Esophagus squamous epithelium (tissue), 5 donors: ENCODE measurements at places on chromosomes 12 and 14. TPM values are rescaled to one million over a fixed set of nuclear protein-coding genes. Genes with fewer than 3 reads are reported as not detected.

DNA sequence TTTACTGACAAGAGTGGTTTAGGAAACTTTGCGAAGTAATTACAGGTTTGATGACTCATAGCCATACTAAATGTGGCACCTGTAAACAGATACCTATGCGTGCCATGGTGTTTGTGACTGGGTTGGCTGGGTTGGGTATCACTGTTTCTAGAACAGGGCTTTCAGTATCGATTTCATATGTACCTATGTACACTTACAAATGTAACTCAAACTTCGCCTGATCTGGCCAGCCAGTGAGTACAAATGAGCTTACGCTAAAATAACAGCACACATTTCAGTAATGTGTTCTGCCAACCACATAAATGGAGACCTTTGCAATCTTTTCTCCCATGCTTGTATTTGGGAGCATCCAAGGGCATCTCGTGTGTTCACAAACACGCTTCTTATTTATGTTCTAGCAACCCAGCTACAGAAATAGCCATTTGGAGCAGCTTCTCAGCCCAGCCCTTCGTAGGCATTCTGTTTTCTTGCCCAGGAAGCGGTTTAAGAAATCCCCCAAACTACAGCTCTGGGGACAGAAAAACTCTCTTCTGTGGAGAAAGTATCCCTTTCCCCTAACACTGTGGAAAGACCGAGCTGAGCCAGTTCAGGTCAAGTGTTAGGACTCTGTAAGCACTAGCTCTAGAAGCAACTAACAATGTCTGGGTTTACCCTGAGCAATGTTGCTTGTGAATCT, 42.3 kb upstream of the MDM1 start:
- H3K27ac ChIP-seq: no peak overlapping the region
- DNase-seq: no peak
- no peak overlapping the region for H3K4me3 ChIP-seq
- H3K36me3 ChIP-seq: no peaks in the 10 kb centered on the region
- H3K27me3 ChIP-seq: no peaks in the 10 kb centered on the region

DNA sequence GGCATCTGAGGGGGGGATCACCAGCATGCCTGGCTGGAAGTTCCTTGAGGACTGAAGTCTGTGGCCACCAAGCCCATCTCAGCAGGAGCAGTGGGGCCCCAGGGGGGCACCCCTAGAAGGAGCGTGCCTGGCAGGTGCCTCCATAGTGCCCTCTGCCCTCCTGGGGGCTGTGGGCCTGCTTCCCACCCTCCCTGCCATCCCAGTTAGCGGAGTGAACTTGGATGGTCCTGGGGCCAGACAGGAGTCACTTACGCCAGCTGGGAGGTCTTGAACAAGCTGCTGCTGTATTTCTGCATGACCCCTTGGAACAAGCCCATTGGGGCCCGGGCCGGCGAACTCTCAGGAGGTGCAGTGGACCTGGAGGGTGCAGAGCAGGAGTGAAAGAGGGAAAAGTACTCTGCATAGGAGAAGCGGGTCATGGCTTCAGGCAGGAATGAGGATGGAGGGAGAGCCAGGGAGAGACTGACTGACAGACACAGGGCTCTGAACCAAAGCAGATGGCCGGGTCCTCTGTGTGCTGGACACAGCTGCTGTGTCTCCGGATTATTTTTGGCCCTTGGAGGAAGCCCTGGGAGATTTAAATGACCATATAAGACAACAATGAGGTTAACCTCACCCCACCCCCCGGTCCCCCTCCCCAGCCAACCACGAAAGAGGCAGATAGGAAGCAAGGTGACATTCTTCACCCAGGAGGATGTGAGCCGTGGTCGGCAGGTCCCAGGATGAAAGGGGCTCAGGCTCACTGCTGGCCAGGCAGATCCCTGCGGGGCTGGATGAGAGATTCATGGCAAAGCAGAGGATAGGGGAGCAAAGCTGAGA, 19.6 kb downstream of the ASB2 start:
- peak overlapping the region; percentile 50 for H3K27ac ChIP-seq
- DNase-seq: no peak
- H3K4me1 ChIP-seq: peaks cover 14% of the 10 kb centered on the region
- H3K27me3 ChIP-seq: no peaks in the 10 kb centered on the region
- H3K4me3 ChIP-seq: no peak overlapping the region
- H3K36me3 ChIP-seq: no peaks in the 10 kb centered on the region

DNA sequence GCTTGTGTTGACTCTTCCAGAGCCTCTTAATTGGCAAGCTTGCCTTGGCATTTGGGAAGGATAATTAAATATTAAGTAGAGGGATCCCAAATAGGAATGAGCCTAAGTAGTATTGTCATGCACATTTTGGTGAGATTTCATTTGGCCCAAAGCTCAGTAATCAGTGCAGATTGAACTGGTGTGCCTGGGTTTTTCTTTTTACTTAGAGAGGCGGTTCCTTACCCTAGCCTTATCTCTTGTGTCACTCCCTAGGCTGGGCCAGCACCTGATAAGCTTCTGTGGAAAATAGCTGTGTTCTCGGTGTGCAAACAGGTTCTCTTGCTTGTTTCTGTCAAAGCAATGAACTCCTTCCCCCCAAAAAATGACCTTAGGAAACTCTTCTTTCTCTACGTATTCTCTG, 9.3 kb upstream of the B4GALNT3 start:
- no peaks in the 10 kb centered on the region for H3K36me3 ChIP-seq
- H3K27me3 ChIP-seq: no peaks in the 10 kb centered on the region
- H3K4me3 ChIP-seq: no peak overlapping the region
- no peak overlapping the region for H3K27ac ChIP-seq
- no peak for DNase-seq

GRCh38 chr12:80708975-80709328, 1.5 kb downstream of the MYF6 start:
- no peaks in the 10 kb centered on the region for H3K27me3 ChIP-seq
- H3K4me3 ChIP-seq: no peak overlapping the region
- no peaks in the 10 kb centered on the region for H3K4me1 ChIP-seq

DNA sequence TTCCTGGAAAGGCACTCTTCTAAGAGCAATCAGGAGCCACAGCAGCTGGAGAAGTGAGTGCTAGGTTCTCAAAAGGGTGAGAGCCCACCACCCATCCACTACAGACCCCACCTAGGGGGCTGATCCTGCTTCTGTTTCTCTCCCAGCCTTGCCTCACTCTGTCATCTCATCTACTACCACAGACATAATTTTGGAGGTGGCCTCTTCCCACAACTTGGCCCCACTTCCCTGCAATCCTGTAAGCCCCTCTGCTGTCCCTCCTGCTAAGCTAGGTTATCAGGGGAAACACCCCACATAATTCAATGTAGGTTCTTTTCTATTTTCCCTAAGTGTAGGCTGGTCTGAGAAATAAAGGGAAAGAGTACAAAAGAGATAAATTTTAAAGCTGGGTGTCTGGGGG, 16.5 kb downstream of the KRT76 start:
- H3K27me3 ChIP-seq: no peaks in the 10 kb centered on the region
- no peaks in the 10 kb centered on the region for H3K4me1 ChIP-seq
- no peak overlapping the region for H3K27ac ChIP-seq
- no peaks in the 10 kb centered on the region for H3K36me3 ChIP-seq

DNA sequence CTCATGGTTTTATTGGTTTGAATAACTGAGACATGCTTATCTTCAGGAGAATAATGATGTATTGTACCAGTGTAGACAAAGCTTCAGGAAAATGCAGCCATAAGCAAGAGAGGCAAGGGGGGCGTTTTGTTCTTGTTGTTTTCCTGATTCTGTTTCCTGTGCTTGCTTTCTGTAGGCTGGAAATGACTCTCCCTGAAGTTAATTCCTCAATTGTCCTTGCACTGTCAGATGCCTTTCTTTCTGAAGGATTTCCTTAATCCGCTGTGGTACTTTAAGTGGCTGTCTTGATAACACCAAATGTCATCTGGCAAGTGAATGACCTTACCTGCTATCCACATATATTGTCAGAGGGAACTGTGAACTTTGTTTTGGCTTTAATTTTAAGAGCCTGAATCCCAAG, 220.0 kb downstream of the NEDD1 start:
- no peaks in the 10 kb centered on the region for H3K4me1 ChIP-seq
- DNase-seq: no peak
- no peaks in the 10 kb centered on the region for H3K27me3 ChIP-seq
- no peaks in the 10 kb centered on the region for H3K36me3 ChIP-seq

GRCh38 chr14:24308342-24309124, 756 bp upstream of the CIDEB start:
- H3K27me3 ChIP-seq: no peaks in the 10 kb centered on the region
- peaks cover 29% of the 10 kb centered on the region for H3K36me3 ChIP-seq
- H3K4me3 ChIP-seq: no peak overlapping the region
- H3K4me1 ChIP-seq: peaks cover 62% of the 10 kb centered on the region

DNA sequence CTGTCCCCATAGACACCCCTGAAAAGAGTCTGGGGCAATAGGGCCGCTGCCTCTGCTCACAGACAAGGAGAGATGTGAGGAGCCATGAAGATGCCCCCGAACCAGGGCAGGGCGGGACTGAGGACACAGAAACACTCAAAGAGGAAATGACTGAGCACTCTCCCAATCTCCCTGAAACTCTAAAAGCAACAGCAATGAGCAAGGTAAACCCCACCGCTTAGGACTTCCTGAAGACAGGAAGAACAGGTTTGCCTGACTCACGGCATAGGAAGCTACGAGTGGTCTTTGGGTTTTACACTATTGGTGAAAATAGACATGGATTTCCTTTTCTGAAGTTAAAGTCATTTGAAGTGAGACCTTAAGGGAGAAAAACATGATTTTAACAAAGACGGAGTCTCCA, 32.5 kb downstream of the STX2 start:
- H3K4me1 ChIP-seq: no peaks in the 10 kb centered on the region
- no peak overlapping the region for H3K27ac ChIP-seq
- peaks cover 61% of the 10 kb centered on the region for H3K36me3 ChIP-seq
- no peak overlapping the region for H3K4me3 ChIP-seq

- no peak overlapping the region for H3K4me3 ChIP-seq
- no peak for DNase-seq
- H3K27ac ChIP-seq: no peak overlapping the region
- no peaks in the 10 kb centered on the region for H3K36me3 ChIP-seq
- H3K4me1 ChIP-seq: no peaks in the 10 kb centered on the region
Observed at GRCh38 chr12:18591473-18591872, 146.3 kb downstream of the PLCZ1 start.

GRCh38 chr12:27025116-27025515, 2.8 kb downstream of the MED21 start:
- no peaks in the 10 kb centered on the region for H3K27me3 ChIP-seq
- no peak overlapping the region for H3K27ac ChIP-seq
- DNase-seq: no peak

DNA sequence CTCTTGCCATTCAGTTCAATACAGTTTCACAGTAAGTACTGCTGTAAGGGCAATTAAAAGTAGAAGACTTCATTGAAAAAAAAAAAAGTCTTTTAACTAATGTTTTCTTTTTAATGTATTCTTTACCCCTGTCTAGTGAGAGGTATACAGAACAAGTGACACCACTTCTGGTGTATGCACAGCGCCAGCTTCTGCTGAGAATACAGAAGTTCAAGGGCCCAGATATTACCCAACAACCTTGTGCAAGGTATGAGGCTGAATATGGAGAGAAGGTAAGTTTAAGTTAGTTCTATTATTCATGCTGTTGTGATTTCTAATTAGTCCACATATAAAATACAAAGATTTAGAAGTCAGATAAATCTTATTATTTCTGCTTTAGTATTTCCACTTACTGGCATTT, 168.7 kb downstream of the CFAP54 start:
- no peaks in the 10 kb centered on the region for H3K4me1 ChIP-seq
- no peak for DNase-seq
- H3K36me3 ChIP-seq: no peaks in the 10 kb centered on the region
- H3K4me3 ChIP-seq: no peak overlapping the region

GRCh38 chr12:50711121-50711520, 52.8 kb upstream of the ATF1 start:
- DNase-seq: no peak
- no peaks in the 10 kb centered on the region for H3K4me1 ChIP-seq
- H3K27me3 ChIP-seq: no peaks in the 10 kb centered on the region
- peaks cover 98% of the 10 kb centered on the region for H3K36me3 ChIP-seq
- no peak overlapping the region for H3K4me3 ChIP-seq
- no peak overlapping the region for H3K27ac ChIP-seq

DNA sequence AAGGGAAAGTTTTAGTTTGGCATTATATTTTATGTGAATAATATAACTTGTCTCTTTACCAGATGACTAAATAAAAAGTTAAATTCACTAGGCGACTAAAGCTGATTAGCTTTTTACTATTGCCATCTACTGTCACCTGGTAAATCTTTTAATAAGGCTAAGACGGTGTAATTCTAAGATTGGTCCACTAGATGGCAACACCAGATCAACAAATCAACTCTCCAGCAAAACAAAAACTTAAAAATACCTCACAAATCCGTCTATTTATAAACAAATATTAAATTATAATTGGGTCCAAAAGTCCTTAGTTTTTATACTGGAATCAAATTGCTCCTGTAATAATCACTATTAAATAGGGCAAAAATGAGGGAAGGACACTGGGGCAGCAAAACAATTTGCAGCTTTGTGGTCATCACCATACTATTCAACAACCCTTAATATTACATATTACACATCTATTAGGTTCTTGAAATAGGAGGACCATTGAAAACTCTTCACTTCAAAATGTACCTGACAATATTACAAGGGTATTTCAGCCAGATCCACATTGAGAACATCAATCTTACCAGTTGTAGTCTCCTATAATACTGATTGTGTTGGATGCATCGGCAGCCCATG, 47.9 kb downstream of the GALC start:
- no peak for DNase-seq
- no peak overlapping the region for H3K27ac ChIP-seq
- no peaks in the 10 kb centered on the region for H3K36me3 ChIP-seq
- H3K4me1 ChIP-seq: no peaks in the 10 kb centered on the region

DNA sequence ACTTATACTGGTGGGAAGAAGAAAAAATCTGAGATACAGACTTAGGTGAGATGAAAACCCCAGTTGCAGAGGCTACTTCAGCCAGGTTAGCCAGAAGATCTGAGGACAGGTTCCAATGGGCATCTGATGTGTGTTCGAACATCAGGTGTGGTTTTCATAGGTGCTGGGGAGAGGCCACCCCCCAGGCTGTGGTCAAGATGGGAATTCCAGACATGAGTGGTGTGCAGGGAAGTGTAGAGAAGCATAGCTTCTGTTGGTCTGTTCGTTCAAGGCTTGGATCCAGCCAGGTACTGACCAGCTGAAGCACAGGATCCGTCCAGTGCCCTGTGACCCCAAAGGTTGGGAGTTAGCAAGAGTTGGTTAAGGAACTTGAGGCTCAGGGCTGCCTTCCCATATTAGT, 85.5 kb downstream of the SSPN start:
- no peaks in the 10 kb centered on the region for H3K27me3 ChIP-seq
- H3K27ac ChIP-seq: no peak overlapping the region
- peaks cover 6% of the 10 kb centered on the region for H3K4me1 ChIP-seq
- no peaks in the 10 kb centered on the region for H3K36me3 ChIP-seq

Gene SDR9C7
- total RNA-seq: 2.9 TPM

Gene AQP5
- total RNA-seq: 18.4 TPM

Gene C12orf60
- 0.15 TPM for total RNA-seq

Gene TPH2
- total RNA-seq: not detected

Gene C1S
- 375 TPM for total RNA-seq

Gene CCDC177
- not detected for total RNA-seq

Gene SLC10A1
- total RNA-seq: not detected

Gene ASCL4
- not detected for total RNA-seq

Gene CMTM5
- total RNA-seq: not detected
